ENCODE measurements at places on chromosomes 11 and 22. TPM values are rescaled to one million over a fixed set of nuclear protein-coding genes. Genes with fewer than 3 reads are reported as not detected.

- H3K4me3 ChIP-seq, result no peak overlapping the region
- H3K36me3 ChIP-seq, result no peaks in the 10 kb centered on the region
- peaks cover 10% of the 10 kb centered on the region for H3K4me1 ChIP-seq
- peak overlapping the region; percentile 65 for H3K27ac ChIP-seq
- DNase-seq, result peak; percentile 82
Measured at GRCh38 chr11:77073328-77074001, 6.7 kb downstream of the CAPN5 start.

- DNase-seq, result no peak
- H3K4me1 ChIP-seq, result peaks cover 26% of the 10 kb centered on the region
- peaks cover 4% of the 10 kb centered on the region for H3K36me3 ChIP-seq
- no peak overlapping the region for H3K27ac ChIP-seq
- no peak overlapping the region for H3K4me3 ChIP-seq
Measured at GRCh38 chr11:35664977-35665441, 2.4 kb downstream of the TRIM44 start.

- no peak overlapping the region for H3K4me3 ChIP-seq
- no peaks in the 10 kb centered on the region for H3K4me1 ChIP-seq
- H3K27ac ChIP-seq, result no peak overlapping the region
- H3K27me3 ChIP-seq, result no peaks in the 10 kb centered on the region
Measured at GRCh38 chr22:40972587-40972986, 21.4 kb downstream of the RBX1 start.

- no peak overlapping the region for H3K4me3 ChIP-seq
- H3K27me3 ChIP-seq, result no peaks in the 10 kb centered on the region
Measured at GRCh38 chr11:94150704-94151685, 22.4 kb downstream of the PANX1 start.

- H3K4me3 ChIP-seq, result no peak overlapping the region
- peaks cover 19% of the 10 kb centered on the region for H3K4me1 ChIP-seq
- H3K27me3 ChIP-seq, result no peaks in the 10 kb centered on the region
- H3K27ac ChIP-seq, result no peak overlapping the region
- no peaks in the 10 kb centered on the region for H3K36me3 ChIP-seq
Measured at GRCh38 chr11:76265771-76266241, 59.5 kb upstream of the WNT11 start.

GRCh38 chr11:65560555-65561418 lies 2.6 kb upstream of the LTBP3 start:
- H3K27ac ChIP-seq, result peak overlapping the region; percentile 91
- peaks cover 43% of the 10 kb centered on the region for H3K4me1 ChIP-seq
- H3K36me3 ChIP-seq, result no peaks in the 10 kb centered on the region
- H3K4me3 ChIP-seq, result no peak overlapping the region
- peak; percentile 58 for DNase-seq
- peaks cover 9% of the 10 kb centered on the region for H3K27me3 ChIP-seq

- no peak for DNase-seq
- H3K27me3 ChIP-seq, result no peaks in the 10 kb centered on the region
- H3K4me3 ChIP-seq, result no peak overlapping the region
- no peak overlapping the region for H3K27ac ChIP-seq
- no peaks in the 10 kb centered on the region for H3K36me3 ChIP-seq
Measured at GRCh38 chr11:47918882-47919495, 61.4 kb upstream of the PTPRJ start.

GRCh38 chr11:303363-303762 lies 4.0 kb upstream of the IFITM5 start:
- peaks cover 15% of the 10 kb centered on the region for H3K4me1 ChIP-seq
- no peak for DNase-seq
- no peaks in the 10 kb centered on the region for H3K36me3 ChIP-seq

- H3K4me1 ChIP-seq, result peaks cover 55% of the 10 kb centered on the region
- no peak overlapping the region for H3K27ac ChIP-seq
- H3K27me3 ChIP-seq, result peaks cover 14% of the 10 kb centered on the region
- no peak for DNase-seq
Measured at GRCh38 chr11:34348919-34349318, 8.9 kb downstream of the ABTB2 start.

- peaks cover 22% of the 10 kb centered on the region for H3K4me1 ChIP-seq
- H3K36me3 ChIP-seq, result no peaks in the 10 kb centered on the region
- H3K27me3 ChIP-seq, result no peaks in the 10 kb centered on the region
- no peak overlapping the region for H3K4me3 ChIP-seq
Measured at GRCh38 chr11:86810288-86810687, 9.9 kb downstream of the PRSS23 start.

SULT4A1 gene
- 0.35 TPM for total RNA-seq

MYO18B gene
- total RNA-seq, result 220 TPM

NOX4 gene
- total RNA-seq, result 1.8 TPM

BUD13 gene
- total RNA-seq, result 7.8 TPM

SCARF2 gene
- total RNA-seq, result 3.5 TPM

NRXN2 gene
- 2.5 TPM for total RNA-seq

ANO5 gene
- total RNA-seq, result 51.5 TPM

Data from heart right ventricle (tissue), 16 donors.